ENCODE measurements at places on chromosomes 11 and 22.

DNA sequence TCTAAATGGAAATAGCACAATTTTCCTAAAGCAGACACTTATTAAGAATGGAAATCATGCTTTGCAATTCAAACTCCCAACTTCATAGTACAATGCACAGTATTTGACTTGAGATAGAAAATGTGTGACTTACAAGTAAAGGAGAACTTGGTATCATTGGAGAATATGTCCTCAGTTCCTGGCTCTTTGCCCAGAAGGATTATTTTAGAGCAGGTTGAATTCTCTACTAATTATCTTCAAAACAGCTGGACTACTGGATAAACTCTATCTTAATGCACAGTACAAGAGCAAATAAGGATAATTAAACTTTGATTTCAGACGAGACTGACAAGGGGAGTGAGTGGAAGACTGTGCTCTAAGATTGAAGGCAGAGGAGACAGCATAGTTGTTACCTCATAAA is 839.4 kb downstream of the OPCML start:
- no peak for DNase-seq

- DNase-seq: no peak
Measured at GRCh38 chr22:40808018-40808841, 10.9 kb downstream of the SLC25A17 start.

DNA sequence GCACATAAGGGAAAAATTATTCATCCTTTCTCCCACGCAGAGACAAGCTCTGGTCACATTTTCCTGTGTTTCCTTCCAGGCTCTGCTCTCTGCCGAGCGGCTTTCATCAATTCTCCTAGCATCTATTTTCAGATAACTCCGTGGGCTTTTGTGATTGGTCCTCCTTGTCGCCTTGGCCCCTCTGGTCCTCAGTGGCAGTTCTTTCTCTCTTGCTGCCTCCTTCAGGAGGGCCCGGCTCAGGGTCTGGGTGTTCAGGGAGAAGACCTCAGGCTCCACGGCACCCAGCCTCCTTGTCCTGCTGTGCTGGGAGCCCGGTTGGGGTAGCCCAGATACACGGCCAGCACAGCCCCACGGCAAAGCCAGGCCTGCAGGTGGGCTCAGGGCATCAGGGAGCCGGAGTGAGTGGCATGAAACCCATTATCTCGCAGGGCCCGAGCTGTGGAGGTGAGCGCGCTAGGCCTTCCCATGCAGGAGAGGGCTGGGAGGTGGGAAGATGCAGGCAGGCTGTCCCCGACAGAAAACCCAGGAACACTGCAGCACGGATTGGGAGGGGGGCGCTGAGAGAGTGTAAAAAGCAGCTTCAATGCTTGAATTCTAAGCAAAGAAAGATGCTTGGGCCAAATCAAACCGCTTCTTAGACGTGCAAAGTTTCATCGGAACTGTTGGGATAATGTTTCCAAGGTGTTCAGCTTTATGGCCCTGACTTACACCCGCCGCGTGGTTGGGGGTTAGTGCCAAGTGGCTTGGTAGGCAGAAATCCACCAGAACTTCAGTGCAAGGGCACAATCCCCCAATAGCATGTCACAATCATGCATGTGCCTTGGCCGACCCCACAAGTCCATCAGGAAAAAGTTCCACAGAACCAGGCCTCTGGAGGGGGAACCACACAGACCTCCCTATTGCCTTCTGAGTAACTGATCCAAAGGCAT is 81.9 kb upstream of the WNT7B start:
- no peak for DNase-seq

DNA sequence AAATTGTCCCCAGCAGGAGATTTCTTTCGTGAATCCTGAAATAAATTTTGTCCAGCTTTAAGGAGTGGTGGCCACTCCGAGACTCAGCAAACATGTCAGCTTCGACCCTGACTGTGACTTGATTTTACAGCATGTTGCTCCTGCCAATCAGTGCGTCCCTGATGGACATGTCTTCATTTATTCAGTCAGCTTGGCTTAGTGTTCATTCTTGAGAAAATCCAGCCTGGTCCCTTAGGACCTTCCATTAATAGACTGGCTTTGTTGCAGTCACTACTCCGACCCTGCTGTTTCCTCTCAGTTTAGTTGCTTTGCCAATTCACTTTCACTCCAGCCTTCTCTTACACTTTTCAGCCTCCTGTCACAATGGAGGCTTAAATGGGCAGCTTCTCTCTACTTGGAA is 30.5 kb downstream of the TMPRSS5 start:
- no peak for DNase-seq

GRCh38 chr11:78727816-78728215 is 153.2 kb upstream of the NARS2 start:
- DNase-seq: no peak

DNA sequence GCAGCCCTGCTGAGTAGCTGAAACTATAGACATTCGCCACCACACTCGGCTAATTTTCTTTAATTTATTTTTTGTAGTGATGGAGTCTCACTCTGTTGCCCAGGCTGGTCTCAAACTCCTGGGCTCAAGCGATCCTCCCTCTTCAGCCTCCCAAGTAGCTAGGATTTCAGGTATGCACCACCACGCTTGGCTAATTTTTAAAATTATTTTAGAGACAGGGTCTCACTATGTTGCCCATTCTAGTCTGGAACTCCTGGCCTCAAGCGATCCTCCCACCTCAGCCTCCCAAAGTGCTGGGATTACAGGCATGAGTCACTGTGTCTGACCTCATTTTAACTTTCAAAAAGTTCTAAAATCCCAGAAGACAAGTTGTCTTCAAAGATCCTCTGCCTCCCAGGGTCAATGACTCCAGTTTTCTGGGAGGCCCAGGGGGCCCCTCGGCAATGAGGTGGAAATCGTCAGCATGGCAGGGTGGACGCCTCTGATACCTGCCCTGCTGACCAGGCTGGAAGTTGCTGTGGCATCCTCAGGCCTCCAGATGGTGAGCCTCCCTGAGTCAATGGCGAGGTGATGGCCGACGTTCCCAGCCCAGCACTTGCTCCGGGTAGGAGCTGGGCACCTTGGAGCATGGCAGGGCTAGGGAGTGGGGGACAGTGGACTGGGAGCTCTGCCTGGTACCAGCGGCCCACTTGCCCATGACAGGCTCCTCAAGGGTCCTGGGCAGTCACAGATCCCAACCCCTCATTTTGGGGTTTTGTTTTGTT is 31.1 kb downstream of the RPL3 start:
- DNase-seq: no peak

DNA sequence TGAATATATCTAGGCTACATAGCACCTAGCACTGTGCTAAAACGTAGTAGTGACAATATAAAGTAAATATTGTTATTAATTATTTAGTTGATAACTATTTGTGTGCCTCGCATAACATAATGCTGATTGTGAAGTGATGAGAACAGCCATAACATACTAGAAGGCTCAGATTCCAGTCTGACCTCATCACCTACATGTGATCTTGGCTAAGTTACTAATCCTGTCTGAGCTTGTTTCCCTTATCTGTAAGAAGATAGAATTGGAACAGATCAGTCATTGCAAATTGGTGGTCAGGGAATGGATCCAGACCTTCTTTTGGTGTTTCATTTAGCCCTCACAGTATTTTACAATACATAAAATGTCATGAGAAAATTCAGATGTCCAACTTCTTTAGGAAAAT is 103.4 kb upstream of the SEZ6L start:
- DNase-seq: no peak

All from kidney capillary endothelial cell (primary cell).